Amygdala (tissue), 56 donors: ENCODE measurements at places on chromosomes 6 and 20.
A peak's percentile ranks its signal among the peaks of the same experiment; 100 is the strongest.

GRCh38 chr6:93059911-93060310, 359.4 kb downstream of the EPHA7 start:
- DNase-seq: no peak

GRCh38 chr6:36655085-36655724, 23.3 kb upstream of the CDKN1A start:
- no peak for DNase-seq

DNA sequence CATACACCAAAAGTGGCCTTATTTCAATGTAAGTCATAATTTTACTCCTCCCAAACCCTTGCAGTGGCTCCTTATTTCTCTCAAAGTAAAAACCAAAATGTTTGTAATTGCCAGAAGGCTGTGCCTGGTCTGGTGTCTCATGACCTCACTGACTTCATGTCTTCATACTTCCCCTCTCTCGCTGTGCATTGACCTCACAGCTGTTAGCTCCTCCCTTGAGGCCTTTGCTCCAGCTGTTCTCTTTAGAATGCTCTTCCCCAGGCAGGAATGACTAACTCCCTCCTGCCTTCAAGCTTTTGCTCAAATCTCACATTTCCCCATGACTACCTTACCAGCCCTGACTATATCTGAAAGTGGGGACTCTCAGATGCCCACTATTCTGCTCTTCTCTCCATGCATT, 83.3 kb downstream of the MTFR2 start:
- no peak for DNase-seq

- no peak for DNase-seq
Observed at GRCh38 chr6:40760887-40761286, 173.7 kb upstream of the LRFN2 start.

DNA sequence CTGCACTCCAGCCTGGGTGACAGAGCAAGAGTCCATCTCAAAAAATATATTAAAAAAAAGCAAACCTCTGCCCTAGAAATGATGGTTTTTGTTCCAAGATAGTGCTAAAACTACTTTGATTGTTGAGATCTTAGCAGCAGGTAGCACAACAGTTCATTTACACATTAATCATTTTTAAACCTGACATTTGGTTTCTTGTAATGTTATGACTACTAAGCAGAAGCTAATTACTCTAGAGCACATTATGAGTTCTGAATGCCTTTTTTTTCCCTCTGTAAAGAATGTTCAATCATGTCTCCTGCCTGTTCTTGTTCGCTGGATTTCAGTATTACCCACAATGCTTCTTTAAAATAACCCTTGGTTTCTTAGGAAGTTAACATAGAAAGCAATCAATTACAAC, 24.7 kb upstream of the PHF3 start:
- no peak for DNase-seq

- no peak for DNase-seq
Observed at GRCh38 chr6:135972150-135972549, 120.6 kb downstream of the PDE7B start.

GRCh38 chr6:138239774-138240173, 21.5 kb upstream of the PBOV1 start:
- DNase-seq: no peak

DNA sequence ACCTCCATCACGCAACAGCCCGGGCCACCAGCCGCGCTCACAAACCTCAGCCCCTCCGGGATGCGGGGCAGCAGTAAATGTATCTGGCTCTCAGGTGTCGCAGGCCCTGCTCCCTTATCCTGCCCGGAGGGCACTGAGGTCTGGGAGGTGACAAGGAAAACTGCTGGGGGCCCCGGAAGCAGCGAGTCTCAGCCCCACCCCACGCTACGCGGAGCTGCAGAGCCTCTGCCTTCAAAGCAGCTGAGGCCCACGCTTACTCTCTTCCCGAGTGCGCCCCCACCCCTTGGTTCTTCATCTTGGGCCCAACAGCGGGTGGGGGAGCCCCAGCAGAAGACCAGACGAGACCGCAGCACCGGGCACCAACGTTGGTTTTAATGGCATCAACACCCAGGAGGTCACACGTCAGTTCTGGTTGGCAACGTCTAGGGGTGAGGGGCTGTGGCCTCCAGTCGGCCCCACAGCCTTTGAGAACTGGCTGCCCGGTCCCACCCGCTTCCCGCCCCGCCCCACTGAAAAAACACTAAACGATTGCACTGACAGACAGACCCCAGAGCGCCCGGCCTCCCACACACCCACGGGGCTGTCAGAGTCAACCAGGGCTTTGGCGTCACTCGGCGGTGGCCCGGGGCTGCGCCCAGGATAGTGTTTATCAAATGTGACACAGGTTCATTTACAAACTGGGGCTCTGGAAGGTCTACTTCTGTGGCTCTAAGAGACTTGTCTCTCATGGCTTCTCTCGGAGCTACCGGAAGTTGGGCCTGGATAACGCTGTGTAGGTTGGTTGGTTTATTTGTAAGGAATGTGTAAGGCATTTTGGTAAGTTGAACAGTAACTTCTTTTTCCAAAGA, 43.7 kb downstream of the DSTN start:
- DNase-seq: no peak

GRCh38 chr6:32095338-32096086, 13.6 kb downstream of the TNXB start:
- DNase-seq: no peak

DNA sequence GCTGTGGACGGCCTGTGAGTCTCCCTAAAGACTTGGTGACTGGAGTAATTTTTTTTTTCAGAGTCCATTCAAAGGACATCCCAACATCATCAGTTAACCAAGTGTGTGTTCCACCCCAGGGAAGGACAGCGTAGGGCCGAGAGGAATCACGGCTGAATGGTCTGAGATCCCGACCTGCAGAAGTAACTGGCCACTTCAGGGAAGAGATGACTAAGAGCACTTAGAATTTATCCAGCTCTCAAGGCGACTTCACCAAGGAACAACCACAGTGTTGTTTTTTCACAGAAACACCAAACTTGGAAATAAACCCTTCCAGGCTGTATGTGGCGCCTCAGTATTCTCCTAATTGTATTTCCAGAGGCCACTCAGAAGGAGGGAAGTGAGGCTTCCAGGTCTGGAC, 231.6 kb downstream of the FNDC1 start:
- DNase-seq: no peak

DNA sequence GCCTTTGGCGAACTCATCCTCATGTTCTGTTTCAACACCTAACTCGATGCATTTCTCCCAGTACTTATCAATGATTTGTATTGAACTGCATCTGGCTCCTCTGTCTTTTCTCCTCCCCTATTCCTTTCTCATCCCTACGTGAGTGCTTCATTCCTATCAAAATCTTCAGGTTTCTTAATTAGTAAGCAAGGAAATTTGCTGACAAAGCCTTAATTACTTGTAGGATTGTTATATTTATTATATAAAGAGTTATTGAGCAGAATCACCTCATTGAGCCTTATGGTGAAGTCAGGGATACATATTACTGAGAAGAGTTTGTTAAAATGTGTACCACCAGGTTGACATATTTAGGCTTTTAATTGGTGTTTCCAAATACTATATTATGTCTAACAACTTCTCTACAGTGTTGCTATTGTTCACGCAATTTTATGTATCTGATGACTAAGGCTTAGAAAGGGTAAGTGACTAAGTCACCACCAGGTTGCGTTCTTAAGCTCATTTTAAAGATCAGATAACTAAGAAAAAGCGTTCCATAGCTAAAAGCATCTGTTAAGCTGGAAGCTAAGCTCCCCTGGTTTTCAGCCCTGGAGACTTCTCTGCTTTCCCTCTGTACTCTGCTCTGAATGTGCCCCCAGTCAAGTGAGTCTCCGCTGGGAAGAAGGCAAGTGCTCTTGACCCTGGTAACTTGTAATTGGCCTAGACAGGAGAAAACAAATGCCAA, 18.9 kb downstream of the SCGN start:
- DNase-seq: no peak

DNA sequence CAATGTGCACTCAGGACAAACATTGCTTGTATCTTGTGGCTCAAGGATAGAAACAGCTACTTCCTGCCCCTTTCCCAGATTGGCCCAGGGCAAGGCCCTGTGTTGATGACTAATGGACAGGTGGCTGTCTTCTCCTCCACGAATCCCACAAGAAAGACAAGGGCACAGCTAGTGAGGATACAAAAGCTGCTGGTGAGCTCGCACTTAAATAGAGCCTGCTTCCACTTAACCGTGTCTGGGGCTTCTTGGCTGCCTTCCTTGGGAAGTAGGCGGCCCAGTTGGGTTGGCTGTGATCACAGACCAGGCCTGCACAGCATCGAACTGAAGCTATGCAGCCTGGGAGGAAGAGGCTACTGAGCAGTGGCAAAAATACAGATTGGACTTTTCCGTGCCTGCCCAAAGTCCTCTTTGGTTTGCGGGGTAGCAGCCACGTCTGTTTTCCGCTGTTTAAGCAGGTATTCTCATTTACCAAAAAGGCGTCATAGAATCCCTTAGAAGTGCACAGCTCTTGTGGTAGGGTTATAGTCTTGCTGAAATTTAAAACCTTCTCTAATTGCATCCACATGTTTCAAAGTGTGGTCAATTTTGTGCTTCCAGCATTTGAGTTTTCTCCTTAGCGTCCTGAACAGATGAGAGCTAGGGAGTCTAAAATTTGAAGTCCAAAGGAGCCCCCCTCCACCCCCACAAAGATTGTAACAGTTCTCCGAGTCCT, 23.0 kb upstream of the NAA20 start:
- no peak for DNase-seq

GRCh38 chr6:131651782-131652181, 14.7 kb downstream of the ENPP3 start:
- no peak for DNase-seq

DNA sequence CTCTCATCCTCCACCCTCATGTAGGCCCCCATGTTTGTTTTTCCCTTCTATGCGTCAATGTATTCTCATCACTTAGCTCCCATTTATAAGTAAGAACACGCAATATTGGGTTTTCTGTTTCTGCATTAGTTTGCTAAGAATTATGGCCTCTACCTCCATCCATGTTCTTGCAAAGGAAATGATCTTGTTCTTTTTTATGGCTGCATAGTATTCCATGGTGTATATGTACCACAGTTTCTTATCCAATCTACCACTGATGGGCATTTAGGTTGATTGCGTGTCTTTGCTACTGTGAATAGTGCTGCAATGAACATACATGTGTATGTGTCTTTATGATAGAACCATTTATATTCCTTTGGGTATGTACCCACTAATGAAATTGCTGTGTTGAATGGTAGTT, 200.0 kb downstream of the ADGRG6 start:
- no peak for DNase-seq

DNA sequence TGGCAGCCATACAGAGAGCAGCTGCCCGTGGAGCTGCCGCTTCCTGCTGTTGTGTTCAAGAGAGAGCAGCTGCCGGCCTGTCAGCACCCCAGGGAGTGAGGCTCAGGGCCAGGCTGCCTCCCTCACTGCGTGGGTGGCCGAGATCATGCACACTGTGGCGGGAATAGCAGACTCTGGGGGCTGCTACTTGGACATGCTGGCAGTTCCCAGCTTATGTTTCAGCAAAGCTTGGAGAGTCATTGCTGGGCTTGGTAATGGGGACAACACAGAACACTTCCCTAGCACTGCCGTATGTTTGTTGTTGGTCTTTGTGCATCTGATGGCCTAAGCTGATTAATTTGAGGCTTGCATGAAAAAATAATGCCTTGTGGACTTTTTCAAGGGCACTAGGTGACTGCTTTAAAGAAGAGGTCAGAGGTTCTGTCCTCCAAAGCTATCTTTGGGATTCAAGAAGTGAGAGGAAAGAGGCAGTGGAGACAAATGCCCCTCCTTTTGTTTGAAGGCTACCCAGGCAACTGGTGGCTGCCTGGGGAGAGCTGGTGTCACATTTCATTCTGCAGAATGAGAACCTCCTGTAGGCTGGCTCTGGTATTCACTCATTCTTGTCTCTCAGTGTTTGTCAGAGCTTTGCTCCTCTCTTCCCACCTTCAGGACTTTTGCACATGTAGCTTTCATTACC, 18.8 kb downstream of the MRAP2 start:
- peak; percentile 32 for DNase-seq

GRCh38 chr6:36353411-36353915, 16.8 kb upstream of the BNIP5 start:
- no peak for DNase-seq

DNA sequence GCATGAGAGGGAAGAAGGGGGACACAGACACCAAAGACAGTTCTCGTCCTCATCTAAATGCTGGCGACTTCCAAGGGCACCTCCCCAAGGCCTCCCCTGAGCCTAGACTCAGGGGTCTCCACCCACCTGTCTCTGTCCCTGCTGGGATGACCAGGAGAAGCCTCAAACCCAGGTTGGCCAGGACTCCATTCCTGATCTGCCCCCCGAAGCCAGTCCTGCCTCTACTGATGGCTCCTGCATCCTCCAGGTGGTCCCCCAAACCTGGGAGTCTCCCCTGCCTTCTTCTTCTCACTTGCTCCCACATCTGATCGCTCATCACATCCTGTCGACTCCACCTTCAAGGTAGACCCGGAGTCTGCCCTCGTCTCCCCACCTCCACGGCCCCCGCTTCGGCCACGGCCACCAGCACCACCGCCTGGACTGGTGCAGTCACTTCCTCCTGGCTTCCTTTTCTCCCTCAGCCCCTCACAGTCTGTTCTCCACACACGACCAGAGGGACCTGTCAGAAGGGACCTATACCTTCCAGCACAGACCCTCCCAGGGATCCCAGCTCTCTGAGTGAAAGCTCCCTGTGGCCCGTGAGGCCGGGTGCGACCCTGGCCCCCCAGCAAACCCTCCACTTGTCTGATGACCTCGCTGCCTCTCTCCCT, 92.1 kb downstream of the CEBPB start:
- DNase-seq: no peak

DNA sequence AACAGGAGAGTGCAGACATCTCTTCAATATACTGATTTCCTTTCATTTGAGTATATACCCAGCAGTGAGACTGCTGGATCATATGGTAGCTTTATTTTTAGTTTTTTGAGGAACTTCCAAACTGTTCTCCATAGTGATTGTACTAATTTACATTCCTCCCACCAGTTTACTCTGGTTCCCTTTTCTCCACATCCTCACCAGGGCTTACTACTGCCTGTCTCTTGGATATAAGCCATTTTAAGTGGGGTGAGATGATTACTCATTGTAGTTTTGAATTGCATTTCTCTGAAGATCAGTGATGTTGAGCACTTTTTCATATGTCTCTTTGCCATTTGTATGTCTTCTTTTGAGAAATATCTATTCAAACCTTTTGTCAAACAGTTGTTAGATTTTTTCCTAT, 64.9 kb upstream of the HMGCLL1 start:
- no peak for DNase-seq

- DNase-seq: no peak
Observed at GRCh38 chr20:1306316-1307135, 22.4 kb downstream of the SDCBP2 start.

DNA sequence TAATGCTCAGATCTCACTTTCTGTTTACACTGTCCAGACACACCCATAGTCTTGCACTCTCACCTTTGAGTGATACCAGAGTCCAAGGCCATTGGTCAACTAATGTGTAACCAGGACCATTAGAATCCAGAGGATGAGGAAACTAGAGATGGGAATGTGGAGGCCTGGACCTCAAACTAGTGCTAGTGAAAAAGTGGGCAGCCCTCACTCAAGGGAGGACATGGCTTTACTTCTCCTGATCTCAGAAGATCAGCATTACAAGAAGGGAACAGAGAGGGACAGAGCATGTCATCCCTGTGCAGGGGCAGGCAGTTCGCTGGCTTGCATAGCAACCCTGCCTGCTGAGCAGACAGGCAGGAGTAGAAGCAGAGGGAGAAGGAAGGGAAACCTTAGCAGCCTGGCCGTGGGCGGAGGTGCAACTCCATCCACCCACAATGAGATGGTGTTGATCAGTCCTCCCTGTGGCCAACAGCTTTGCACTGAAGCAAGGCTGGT, 22.6 kb upstream of the XRN2 start:
- DNase-seq: no peak
